ENCODE measurements at places on chromosomes 16 and 17.

DNA sequence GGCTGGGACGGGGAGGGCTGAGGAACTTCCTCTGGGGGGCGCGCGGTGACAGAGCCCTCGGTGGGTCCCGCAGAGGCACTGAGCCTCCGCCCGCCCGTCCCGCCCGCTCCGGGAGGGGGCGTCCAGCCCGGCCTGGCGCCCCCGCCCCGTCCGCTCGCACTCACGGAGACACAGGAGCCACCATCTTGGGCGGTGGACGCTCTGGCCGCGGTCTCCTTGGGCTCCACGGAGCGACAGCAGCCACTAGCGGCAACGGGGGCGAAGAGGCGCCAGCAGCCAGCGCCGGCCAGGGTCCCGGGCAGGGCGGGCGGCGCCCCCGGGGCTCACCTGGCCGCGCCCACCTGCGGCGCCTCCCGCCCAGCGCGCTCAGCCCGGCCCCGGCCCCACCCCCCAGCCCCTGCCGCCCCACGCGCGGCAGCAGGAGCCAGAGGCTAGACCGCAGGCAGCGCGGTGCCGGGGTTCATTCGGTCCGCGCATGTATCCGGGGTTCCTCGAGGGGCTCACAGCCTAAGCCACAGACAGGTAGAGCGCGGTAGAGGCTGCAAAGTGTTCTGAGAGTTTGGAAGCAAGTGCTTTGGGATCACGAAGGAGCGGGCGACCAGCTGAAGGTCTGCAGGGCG is at the start of gene C17orf113:
C17orf113 (minus strand) TSS at position 209 of the 620 bp plus-strand sequence. CDS start 7,225 bp downstream, outside the sequence.
- DNase-seq: no peak

GRCh38 chr16:52379551-52379950 is 167.4 kb downstream of the TOX3 start:
- no peak for DNase-seq

GRCh38 chr17:7260651-7261378 is 1.5 kb downstream of the CLDN7 start:
- DNase-seq: no peak

DNA sequence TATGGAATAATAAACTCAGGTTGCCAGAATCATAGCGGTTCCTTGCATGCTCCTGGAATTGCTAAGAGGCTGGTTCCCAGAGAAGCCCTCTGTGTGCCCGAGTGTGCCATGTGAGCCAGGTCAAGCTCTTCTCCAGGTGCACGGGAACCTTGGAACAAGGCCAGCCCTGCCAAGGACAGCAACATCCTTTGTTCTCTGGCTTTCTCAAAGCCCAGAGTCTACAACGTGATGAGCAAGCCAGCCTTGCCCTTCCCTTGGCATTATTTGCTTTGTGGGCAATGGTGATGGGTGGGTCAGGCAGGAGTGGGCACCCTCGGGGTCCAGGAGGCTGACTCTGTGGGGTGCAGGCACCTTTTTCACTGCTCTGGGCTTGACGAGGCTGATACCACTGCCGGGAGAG is 14.2 kb upstream of the SEC14L1 start:
- DNase-seq: no peak

DNA sequence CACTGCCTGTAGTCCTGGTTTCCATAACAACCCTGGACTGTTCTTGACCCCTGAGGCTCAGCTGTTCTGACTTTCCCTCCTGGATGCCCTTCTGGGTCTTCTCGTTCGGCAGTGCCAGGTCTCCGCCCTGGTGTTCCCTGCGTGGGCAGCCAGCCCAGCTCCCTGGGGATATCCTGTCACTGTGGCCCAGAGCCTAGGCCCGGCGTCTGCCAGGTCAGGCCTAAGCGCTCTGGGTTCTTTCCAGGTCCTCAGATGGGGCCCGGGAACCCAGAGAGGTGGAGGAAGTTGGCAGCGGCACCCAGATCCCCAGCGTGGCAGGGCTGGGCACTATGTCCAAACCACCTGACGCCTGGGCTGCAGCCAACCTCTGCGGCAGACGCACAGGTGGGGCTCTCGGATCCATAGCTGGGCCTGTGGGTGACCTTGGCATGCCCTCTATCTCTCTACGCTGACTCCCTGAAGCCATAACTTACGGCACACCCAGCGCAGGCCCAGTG is 12.5 kb upstream of the ATP2A3 start:
- no peak for DNase-seq

GRCh38 chr17:44284024-44284400 is 16.1 kb upstream of the SLC4A1 start:
- no peak for DNase-seq

DNA sequence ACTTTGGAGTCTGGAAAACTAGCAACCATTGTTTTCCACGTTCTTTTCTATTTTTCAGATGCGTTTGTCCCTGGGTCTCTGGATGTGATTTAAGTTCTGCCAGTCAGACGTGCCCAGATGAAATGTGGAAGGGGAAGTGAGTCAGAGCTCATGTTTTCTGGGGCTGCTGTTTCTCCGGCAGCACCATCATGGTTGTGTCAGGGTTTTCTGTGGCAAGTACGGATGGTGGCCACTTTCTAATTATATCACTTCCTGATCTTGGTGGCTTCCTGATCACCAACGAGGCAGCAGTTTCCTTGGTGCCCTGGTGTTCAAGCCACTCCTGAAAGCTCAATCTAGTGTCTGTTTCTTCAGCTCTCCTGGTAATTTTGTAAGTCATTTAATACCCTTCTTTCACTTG is 31.4 kb upstream of the PMFBP1 start:
- no peak for DNase-seq

DNA sequence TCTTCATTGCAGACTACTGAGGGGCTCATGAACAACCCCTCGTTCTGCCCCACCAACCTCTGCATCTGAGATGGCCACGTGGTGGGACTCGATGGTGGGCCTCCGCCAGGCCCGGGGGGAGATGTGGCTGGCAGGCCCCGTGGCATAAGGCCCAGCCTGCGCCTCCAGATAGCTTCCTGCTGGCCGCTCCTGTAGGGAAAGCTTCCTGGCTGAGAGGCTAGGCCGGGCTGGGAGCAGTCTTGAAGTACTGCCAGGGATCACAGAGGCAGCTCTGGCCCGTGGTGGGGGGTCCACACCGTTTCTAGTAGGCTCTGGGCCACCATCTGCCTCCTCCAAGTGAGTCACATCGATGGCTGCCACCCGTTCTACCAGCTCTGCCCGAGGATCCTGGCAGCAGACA is 7.6 kb downstream of the CAMKK1 start:
- DNase-seq: no peak

DNA sequence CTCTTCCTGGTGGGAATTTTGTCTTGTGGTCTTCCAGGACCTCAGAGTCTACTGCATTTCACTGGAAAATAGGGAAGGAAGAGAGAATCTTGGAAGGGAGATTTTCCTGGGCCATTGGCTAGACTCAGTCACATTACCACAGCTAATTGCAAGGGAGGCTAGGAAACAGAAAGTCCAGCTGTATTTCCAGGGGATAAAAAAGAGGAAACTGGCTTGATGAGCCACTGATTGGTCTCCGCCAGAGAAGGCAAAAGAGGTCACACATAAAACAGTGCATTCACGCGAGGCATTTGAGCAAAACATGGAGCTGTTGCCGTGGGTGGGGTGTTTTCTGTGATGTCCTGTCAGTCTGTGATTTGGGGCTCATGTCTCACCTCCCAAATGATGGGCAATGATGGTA is 345.3 kb downstream of the FOXL1 start:
- no peak for DNase-seq

- DNase-seq: no peak
Measured at GRCh38 chr16:58105631-58106030, 23.6 kb downstream of the CFAP20 start.

DNA sequence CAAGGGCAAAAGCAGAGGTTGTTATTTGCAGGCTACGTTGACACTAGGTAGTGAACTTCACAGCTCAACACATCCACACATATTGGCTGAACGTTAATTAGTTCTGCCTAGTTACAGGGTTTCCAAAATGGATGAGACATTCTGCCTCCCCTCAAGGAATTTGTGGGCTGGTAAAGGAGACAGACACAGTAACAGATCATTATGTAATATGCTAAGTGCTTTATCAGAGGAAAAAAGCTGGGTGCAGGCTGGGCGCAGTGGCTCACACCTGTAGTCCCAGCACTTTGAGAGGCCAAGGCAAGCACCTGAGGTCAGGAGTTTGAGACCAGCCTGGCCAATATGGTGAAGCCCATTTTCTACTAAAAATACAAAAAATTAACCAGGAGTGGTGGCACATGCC is 26.2 kb downstream of the BMERB1 start:
- DNase-seq: no peak

DNA sequence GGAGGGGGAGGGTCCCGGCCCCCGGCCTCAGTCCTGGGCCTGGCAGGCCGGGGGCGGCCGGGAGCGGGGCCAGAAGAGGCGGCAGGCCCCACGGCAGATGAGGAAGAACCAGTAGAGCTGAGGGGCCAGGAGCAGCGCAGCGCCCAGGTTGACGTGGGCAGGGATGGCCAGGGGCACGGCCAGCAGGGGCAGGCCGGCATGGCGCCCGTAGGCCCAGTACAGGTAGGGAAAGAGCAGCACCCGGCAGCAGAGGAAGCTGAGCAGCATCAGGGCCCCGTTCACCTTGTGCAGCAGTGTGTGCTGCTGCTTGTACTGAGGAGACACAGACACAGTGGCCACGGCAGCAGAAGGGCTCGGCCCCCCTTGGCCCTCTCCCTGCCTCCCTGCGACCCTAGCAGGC is 2.2 kb downstream of the C16orf92 start:
- no peak for DNase-seq

DNA sequence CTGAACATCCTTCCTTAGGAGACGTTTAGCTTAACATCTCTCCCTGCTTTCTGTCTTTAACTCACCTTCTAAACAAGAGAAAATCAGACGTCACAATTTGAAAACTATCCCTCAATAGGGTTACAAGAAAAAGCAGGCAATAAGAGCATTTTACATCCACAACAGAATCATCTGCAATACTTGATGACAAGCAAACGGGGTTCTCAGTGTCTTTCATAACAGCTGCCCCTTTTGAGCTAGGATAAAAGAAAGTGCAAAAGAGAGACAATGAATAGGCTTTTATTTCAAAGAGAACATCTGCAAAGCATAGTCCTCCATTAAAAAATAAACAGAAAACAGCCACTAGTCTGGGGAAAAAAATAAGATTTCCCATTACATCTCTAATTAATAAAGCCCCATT is 13.2 kb downstream of the XYLT1 start:
- no peak for DNase-seq

- no peak for DNase-seq
Measured at GRCh38 chr17:73972056-73972455, 231.4 kb upstream of the RPL38 start.

GRCh38 chr17:69620363-69620762 is 205.9 kb downstream of the MAP2K6 start:
- no peak for DNase-seq

DNA sequence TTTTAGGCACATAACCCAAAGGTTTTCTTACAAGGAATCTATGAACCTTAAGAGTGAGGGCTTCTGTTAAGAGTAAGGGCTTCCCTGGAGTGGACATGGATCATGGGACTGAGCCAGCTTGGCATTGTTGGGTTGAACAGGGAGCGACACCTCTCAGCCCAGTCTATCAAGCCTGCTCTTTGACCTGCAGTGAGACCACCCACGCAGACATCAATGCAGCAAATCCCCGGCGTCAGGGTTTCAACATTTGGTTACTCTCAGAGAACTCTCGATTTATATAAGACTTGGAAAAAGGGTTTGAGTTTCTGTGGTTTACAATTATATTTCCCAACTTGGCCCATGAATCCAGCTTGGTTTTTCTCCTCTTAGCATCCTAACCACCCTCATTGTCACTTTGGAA is 299.9 kb downstream of the WWOX start:
- DNase-seq: no peak

DNA sequence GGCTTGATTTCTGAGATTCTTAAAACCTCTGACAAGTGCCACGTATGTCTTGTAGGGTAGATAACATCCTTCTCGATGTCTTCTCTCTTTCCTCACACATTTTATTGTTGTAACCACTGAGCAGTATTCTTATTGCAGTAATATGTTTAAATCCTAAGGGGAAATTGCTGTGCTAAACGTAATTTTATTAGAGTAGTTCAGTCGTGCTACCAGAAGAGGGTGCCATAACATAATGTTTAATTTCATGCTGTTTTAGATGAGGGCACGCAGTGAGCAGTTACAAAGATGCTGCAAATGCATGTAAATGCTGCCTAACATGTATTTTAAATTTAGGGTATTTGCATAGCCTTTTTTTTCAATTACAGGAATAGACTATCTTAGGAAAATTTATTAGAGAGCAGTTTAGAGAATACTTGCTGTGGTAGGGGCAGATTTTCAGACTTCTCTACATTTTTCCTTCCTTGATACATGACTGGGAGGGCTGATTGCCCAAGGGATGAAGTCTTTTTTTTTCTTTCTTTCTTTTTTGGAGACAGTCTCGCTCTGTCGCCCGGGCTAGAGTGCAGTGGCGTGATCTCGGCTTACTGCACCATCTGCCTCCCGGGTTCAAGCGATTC is 51.7 kb downstream of the GAN start:
- DNase-seq: no peak

DNA sequence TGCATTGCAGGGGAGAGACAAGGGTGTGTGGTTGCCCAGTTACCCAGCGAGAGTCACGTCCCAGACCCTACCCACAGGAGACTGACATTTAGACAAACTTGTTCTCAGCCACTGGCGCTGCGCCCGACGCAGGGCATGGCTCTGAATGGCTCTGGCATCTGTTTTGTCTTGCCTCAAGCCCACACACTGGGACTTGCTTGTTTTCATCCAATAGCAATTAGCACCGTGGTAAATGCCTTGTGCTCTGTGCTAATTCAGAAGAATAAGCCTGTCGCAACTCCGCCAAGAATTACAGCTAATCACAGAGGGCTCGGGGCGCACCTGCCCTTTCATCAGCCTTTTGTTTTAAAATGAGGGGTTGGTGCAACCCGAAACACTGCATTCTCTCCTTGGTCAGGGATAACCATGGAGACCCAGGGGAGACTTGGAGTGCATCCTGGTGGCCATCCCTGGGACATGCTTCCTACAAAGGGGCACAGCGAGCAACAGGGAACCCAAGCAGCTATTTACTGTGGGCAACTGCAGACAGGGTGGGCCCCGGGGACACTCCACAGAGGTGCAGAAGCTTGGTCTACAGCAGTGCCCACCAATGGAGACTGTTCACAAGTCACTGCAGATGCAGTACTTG is 220.6 kb upstream of the ZFHX3 start:
- no peak for DNase-seq

DNA sequence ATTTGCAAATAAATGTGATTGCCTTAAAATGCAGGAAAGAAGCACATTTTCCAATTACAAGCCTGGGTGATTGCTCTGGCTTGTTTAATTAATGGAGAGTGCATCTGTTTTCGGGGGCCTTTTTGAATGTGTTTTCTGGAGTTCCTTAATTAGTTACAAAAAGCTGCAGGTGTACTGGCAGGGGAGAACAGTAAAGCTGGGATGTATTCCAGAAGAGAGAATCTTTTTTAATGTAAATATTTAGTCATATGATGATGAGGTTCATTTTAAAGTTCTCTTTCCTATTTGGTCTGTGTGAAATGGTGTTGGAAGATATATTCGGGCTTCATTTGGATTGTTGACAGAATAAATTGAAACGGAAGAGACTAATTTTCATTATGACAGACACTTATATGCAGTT is 70.9 kb upstream of the N4BP1 start:
- no peak for DNase-seq

GRCh38 chr16:85698935-85699558 is 10.3 kb upstream of the GINS2 start:
- no peak for DNase-seq

GRCh38 chr17:77948690-77949114 is 9.8 kb upstream of the TNRC6C start:
- DNase-seq: no peak
